Karpas-422 (cell line): ENCODE measurements at places on chromosomes 7 and 10.

DNA sequence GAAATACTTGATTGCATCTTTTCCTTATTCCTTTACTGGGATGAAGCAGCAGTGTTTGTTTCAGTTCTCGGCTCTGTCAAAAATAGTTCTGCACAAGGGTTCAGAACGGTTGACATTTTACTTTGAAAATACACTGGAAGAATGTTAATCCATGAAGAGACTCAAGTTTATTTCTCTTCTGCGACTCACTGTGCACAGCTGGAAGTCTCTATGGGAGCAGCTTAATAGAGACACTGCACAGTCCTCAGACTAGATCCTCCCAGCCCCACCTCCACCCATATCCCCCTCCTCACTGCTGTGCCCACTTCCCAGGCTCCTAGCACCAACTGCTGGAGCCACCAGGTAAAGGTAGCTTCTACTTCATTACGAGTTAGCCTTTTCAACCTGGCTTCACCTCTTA lies 517.8 kb downstream of the GRID1 start:
- DNase-seq, result no peak

DNA sequence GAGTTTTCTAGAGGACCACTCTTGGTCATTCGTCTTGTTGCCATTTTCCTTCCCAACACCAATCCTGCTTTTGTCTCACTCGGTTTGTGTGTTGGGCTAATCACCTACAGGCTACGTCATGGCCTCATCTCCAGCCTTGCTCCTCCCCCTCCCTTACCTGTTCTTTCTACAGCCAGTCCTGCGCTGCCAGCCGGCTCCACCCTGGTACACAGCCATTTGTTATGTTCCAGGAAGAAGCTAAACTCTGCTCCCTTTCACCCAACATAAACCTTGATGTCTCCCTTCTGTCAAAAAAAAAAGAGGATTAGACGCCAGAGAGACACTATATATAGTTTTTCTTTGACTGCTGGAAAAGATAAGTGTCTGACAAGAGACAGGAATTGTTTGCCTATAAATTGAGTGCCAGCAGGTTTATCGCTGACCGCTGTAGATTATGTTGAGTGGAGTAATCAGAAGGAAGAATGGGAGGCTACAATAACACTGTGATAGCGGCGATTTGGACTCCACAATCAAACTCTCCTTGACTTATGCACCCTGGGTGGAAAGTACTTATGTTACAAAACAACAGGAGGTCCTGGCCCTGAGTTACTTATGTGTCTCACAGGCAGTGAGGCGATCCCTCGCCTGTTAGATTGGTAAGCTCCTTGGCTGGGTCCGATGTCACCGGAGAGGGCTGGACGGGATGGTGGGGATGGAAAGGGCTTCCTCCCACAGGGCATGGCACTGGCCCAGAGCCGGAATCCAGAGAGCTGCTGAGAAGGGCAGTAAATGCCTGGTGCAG lies 171.3 kb upstream of the BMPER start:
- no peak for DNase-seq

- DNase-seq, result no peak
Observed at GRCh38 chr7:113730309-113730955, 188.4 kb downstream of the PPP1R3A start.

DNA sequence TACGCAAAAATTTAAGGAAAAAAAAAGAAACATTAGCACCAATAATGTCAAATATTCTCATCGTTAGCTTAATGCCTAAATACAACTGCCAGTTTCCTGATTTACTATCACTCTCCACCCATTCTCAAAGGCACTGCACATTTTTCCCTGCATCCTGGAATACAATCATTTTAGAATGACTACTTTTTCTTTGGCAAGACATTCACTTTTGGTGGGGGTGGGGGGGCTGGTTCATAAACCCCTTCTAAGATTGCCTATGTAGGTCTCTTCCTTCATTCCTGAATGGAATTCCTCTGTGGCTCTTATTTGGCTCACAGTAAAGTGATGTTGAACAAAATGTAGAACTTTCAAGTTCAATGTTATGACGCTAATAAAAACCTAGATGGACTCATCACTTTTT lies 74.3 kb downstream of the RNLS start:
- no peak for DNase-seq

- DNase-seq, result no peak
Observed at GRCh38 chr7:1127001-1127400, 33.0 kb downstream of the ZFAND2A start.

DNA sequence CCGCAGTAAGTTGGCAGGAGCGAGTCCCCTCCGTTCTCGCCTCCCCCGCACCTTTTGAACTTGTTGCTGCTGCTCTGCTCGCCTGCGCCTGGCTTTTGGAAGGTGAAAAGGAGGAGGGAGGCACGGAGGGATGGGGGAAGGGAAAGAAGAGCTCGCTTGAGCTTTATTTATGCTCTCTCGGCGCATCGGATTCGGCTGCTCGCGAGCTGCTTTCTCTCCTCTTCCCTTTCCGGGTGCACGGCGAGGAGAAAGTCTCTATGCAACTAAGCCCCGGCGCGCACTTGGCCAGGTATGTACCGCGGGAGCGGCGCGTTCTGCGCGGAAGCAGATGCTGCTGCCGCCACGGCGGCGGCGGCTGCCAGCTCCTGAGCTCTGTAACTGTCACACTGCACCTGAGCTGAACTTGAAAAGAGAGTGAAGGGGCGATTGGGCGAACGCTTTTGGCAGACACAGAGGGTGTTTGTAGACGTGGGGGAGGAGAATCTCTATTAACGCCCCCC lies 551 bp downstream of the KCND2 start:
- no peak for DNase-seq

- DNase-seq, result no peak
Observed at GRCh38 chr7:122674502-122674901, 24.4 kb downstream of the RNF133 start.

- no peak for DNase-seq
Observed at GRCh38 chr10:130221456-130222375, 85.5 kb downstream of the GLRX3 start.

DNA sequence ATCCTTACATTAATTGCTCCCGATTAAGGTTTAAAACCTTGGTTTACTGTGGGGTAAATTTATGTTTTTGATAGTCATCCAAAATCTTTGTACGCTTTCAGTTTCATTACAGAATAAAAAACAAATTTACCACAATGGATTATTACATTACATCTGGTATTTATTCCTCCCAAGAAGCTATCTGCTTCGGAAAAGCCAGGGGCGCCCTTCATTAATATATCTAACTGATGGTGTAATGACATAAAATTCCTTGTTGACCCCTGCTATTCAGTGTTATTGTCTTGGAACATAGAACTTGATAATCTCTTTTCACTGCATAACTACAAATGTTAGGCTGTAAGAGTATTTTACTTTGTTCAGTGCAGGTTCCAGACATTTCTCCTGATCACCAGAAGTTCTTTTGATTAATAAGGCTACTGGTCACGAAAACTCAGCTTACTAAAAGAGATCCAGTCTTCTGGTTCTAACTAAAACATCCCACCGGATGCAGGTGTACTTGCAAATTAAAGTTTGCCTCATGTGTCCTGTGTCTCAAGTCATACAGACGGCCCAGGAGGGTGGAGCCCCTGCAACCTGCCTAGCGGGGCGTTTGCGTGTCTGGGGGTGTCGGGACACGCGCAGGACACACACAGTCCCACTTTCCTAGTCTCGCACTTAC lies 581 bp upstream of the GLCCI1 start:
- no peak for DNase-seq

GRCh38 chr10:131667047-131667446 lies 233.8 kb upstream of the PPP2R2D start:
- DNase-seq, result no peak

DNA sequence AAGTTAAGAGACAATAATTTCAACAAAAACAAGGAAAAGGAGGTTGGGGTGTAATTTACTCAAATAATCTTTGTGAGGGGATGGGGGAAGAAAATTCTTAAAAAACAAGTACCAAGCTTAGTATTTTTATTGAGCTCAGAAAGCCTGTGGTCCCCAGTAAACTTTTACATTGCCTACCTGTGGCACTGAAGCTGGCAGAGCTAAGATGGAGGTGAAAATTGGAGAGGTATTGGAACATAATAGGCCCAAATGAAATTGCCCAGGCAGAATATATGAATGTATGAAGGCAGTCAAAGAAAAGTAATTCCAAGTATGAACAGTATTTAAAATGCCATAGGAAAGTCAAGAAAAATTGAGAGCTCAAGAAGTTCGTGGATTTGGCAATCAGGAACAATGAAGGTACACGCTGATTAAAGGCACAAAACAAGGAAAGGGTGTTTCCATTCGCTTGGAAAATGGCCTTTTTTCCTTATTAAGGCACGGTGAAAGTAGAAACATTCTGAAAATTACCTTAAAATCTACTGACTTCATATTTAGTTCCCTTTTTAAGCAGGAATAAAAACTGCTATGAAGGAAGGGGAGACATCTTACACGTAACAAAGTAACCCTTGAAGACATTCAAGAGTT lies 3.4 kb upstream of the KMT2E start:
- no peak for DNase-seq

- no peak for DNase-seq
Observed at GRCh38 chr10:131745591-131745990, 155.2 kb upstream of the PPP2R2D start.

- no peak for DNase-seq
Observed at GRCh38 chr10:48205918-48206317, 68.6 kb downstream of the FRMPD2 start.

GRCh38 chr10:78260141-78260540 lies 226.5 kb downstream of the RPS24 start:
- DNase-seq, result no peak

- peak; percentile 75 for DNase-seq
Observed at GRCh38 chr7:77940647-77941046, 142.1 kb downstream of the PHTF2 start.

GRCh38 chr7:151254316-151254715 lies 5.8 kb upstream of the SMARCD3 start:
- DNase-seq, result no peak

- DNase-seq, result no peak
Observed at GRCh38 chr10:1115607-1115955, 59.4 kb downstream of the WDR37 start.

- DNase-seq, result no peak
Observed at GRCh38 chr10:125232841-125233240, 72.5 kb upstream of the CTBP2 start.

- DNase-seq, result no peak
Observed at GRCh38 chr10:94219829-94220228, 142.9 kb downstream of the NOC3L start.

DNA sequence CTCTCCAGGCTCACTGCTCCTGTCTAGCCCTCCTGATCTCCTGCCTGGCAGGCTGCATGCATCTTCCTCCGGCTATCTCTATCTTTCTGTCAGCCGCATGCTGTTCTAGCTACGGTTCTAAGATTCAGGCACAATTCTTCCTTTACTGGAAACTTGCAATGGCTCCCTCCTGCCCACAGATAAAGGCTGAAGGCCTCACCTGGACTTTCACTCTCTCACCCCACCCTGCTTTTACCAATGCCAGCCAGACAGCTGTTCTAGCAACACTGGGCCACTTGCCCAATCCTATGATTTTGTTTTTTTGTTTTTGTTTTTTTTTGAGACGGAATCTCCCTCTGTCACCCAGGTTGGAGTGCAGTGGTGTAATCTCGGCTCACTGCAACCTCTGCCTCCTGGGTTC lies 38.3 kb downstream of the BEND7 start:
- no peak for DNase-seq

DNA sequence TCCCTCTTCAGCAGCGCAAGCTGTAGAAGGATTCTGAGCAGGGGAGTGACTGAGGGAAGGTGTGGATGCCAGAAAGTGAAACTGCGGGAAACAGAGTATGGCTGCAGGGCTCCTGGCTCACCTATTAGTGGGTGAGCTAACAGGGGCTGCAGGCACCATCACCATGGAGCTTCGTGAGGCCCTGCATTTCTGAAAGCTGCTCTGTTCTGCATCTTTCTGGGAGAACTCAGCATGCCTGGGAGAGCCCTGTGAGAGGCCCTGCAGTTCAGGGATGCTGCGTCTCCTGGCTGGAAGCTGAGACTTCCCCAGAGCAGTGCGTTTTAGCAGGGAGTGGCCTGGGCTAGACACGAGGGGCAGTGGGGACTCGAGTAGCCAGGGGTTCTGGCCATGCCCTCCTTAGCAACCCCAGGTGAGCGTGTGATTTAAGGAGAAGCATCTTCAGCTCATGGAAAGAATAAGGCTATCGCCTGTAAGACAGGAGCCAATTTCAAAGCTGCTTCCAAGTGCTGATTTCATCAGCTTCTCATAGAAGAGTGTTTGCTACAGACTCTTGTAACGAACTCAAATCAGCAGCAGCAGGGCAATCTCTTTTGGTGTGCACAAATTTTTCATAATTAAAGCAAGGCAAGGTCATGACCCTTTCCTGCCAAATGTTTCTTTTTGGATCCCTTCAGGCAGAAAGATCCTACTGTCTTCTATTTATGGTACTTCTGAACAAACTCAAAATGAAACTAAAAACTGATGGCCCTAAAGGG lies 293.6 kb upstream of the ZNF32 start:
- DNase-seq, result peak; percentile 58

- no peak for DNase-seq
Observed at GRCh38 chr7:134782121-134782623, 2.7 kb downstream of the CALD1 start.

DNA sequence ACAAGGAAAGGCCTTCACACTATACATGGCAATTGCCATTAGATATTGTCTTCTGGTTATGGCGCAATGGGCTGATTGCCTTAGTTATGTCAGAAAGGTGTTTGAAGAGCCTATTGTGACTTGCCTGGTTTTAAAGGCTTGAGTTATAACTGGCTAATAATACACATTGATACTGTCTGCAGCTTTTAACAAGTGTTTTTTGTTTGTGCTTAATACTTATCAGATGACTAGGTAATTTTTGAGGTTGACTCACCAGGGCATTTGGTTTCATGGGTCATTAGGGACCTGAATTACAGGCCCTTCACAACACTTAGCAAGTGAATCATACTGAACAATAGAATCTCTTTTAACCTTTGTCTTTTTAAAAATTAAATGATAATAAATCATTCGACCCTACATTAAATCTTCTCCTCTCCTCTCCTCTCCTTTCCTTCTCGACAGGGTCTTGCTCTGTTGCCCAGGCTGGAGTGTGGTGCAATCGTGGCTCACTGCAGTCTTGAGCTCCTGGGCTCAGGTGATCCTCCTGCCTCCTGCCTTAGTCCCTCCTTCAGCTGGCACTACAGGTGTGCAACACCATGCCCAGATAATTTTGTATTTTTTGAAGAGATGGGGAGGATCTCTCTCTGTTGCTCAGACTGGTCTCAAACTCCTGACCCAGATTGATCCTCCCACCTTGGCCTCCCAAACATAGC lies 196.3 kb downstream of the JCAD start:
- no peak for DNase-seq

DNA sequence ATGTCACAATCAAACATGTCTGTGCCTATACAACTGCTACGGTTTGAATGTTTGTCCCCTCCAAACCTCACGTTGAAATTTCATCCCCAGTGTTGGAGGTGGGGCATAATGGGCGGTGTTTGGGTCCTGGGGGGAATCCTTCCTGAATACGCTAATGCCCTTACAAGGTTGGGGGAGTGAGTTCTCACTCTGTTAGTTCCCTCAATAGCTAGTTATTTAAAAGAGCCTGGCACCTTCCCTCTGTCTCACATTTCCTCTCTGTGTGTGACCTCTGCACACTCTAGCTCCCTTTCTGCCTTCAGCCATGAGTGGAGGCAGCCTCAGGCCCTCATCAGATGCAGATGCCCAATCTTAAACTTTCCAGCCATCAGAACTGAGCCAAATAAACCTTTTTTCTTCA lies 129.5 kb downstream of the GRM8 start:
- DNase-seq, result no peak
